ENCODE measurements at places on chromosomes 16 and 17.
A peak's percentile ranks its signal among the peaks of the same experiment; 100 is the strongest.

- no peak for DNase-seq
Measured at GRCh38 chr17:55458287-55458900, 36.8 kb upstream of the MMD start.

DNA sequence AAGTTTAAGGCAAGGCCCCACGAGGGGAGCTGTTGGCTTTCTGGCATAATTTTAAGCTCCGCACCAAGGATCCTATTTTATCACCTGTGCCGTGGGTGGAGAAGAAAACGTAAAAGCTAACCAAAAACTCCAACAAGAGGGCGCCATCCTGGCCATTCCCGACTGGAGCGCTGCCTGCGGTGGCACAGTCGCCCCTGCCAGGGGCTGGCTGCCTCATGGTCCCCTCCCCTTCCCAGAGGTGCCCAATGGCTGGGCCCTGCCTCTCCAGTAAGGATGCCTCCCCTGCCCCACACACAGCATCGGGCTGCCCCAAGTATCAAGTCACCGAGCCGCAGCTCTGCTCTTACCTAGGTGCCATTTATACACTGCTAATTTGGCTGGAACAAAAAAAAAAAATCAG lies 36.3 kb downstream of the ZDHHC7 start:
- no peak for DNase-seq

DNA sequence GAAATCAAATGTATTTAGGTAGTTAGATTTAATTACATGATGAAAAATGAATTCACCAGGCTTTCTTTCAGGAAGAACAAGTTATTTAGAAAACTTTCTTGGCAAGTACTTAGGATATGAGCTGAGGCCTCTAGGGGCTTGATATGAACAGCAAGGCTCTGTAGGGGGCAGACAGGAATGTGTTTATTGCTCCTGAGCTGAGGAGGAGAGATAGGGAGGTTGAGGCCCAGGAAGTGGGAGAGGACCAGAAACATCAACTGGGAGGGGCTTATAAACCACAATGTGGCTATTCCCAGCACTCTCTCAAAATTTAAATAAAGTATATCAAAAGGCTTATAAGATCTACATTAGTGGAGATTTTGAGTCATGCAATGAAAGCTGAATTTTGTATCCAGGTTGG lies 154.0 kb upstream of the MAF start:
- DNase-seq, result no peak

DNA sequence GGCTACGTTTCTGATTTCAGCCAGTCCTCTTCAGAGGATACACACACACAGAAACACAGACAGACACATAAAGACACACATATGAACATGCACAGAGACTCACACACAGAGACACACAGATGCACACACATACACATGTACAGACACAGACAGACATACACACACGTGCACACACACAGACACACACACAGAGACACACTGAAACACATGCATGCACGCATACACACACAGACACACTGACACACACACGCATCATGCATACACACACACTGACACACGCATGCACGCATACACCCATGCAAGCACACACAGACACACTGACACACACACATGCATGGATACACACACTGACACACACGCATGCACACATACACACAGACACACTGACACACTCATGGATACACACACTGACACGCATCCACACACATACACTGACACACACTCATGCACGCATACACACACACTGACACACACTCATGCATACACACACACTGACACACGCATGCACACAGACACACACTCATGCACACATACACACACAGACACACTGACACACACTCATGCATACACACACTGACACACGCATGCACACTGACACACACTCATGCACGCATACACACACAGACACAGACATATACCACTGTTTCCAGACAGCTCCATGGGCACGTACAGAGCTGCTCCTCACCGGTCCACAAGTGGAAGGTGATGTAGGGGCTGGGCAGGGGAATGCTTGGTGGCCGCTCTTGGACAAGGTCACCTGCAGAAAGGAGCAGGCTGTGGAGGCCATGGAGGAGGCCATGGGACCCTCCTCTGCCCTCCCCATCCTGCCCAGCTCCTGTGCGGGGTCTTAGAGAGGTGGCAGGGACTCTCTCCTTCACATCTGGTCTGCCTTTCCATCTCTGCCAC lies 30.1 kb upstream of the MFSD6L start:
- no peak for DNase-seq

GRCh38 chr16:85227946-85228862 lies 115.9 kb upstream of the CIBAR2 start:
- DNase-seq, result no peak

DNA sequence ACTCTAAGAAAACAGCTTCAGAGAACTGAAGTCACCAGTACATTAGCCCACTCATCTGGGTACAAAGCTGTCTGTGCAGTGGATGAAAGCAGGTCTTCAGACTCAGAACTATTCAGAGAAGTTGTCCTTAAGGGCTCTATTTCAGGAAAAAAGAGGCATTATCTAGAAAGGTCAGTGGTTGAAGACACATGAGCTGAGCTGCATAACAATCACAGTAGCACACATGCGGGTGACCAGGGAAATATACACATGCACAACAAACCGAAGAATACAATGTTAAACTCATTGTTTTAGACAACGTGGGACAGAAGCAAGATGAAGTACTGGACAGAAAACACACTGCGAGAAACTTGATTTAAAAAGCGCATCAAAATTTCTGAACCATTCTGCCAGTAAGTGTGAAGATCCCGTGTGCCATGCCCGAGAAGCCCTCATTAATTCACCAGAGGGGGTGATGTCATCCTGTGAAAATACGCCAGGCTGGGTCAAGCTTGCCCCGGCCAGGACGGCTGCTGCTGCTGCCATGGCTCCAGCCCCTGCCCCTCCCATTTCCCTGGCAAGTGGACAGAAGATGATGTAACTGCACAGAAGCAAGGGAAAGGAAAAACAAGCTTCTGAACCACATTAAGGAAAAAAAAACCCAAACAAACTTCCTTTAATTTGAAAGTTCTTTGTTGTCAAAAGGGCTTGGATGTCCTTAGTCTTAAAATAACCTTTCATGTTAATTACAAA lies 10.1 kb downstream of the DYNC1LI2 start:
- peak; percentile 91 for DNase-seq

Data from Right ventricle myocardium superior (tissue), 1 donor.